Stimulated activated CD4-positive, alpha-beta T cell treated with anti-CD3 and anti-CD28 coated beads, Interleukin-4, amount 100 ng/mL, for 48 hours (primary cell): ENCODE measurements at places on chromosomes 2 and 18.

DNA sequence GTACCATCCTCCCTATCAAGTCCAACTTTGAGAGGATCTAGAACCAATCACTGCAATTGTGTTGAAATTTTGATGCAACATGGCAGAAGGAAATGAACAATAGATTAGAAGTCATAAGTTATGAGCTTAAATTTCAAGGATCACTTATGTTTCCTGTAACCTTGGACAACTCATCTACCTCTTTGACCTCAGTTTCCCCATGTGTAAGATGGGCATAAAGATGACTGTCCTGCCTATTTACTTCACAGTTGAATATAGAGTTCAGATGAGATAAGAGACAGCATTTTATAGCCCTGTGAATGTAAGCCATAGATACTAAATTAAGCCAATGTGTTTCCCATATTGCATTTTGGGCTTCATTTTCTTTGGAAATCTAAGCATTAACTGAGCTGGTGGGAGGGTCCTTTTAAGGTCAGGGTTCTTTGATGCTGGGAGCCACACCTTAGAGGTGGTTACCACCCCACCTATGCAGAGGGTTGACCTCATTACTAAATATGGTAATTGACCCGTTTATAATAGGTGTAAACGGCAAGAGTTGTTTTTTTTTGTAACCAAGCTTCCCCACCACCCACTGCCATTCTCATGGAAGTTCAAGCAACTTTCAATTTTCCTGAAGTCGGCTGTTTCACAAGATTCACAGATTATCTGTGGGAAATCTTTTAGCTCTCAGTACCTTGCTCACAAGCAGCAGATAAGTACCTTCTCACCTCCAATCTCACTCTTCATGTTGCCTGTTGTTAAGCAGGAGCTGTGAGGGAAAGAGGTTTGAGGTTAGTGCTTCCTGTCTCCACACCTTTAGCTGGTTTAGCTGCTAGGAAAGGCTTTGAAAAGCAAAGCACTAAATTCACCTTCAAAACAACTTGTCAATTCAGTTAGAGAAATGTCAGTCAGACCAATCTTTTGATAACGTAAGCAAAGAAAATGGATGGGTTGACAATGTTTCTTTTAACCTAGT lies 13.3 kb downstream of the CD28 start:
- no peak for DNase-seq

- DNase-seq: no peak
Measured at GRCh38 chr18:78788161-78788560, 191.5 kb upstream of the SALL3 start.

- DNase-seq: no peak
Measured at GRCh38 chr2:203915256-203915655, 21.3 kb upstream of the ICOS start.

DNA sequence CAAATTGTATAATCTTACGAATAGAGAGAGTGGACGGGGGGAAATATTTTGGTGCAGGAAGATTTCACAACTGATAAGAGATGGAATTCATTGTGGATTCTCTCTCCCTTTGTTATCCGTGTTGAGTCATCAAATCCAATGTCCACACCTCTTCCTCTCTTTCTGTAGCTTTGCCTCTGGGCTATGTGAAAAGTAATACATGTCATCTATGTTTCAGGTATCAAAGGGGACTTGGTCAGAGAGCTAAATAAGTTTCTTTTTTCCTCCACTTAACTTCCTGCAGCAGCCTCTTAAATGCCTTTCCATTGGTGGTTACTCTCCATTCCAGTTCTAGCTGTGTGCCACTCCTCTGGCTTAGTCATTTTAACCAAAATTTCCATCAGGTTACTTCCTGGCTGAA lies 169.3 kb upstream of the NXPH2 start:
- DNase-seq: no peak

DNA sequence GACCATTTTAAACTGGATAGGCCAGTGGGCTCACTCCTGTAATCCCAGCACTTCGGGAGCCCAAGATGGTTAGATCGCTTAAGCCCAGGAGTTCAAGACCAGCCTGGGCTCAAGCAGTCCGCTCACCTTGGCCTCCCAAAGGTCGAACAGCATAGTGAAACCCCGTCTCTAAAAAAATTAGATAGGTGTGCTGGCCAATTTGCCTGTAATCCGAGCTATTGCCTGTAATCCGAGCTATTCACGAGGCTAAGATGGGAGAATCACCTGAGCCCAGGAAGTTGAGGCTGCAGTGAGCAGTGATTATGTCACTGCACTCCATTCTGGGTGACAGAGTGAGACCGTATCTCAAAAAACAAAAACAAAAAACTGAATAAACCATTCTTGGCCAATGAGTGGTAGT lies 52.6 kb upstream of the EMILIN2 start:
- no peak for DNase-seq

GRCh38 chr18:63316612-63317555 lies 2.7 kb downstream of the BCL2 start:
- DNase-seq: no peak

- no peak for DNase-seq
Measured at GRCh38 chr18:75257605-75258004, 47.0 kb downstream of the TSHZ1 start.

GRCh38 chr2:69948032-69948962 lies 13.1 kb downstream of the ASPRV1 start:
- DNase-seq: no peak

- no peak for DNase-seq
Measured at GRCh38 chr2:106025796-106026195, 168.3 kb downstream of the UXS1 start.

- no peak for DNase-seq
Measured at GRCh38 chr2:11683966-11684365, 14.0 kb upstream of the NTSR2 start.
